Caco-2 (cell line): ENCODE measurements at places on chromosomes 7 and 10.

GRCh38 chr10:101940916-101941315 lies 97.3 kb upstream of the KCNIP2 start:
- H3K36me3 ChIP-seq, result no peaks in the 10 kb centered on the region; the same call in 1 of the 2 replicates
- DNase-seq, result no peak
- no peak overlapping the region for H3K4me3 ChIP-seq
- H3K27me3 ChIP-seq, result no peaks in the 10 kb centered on the region

DNA sequence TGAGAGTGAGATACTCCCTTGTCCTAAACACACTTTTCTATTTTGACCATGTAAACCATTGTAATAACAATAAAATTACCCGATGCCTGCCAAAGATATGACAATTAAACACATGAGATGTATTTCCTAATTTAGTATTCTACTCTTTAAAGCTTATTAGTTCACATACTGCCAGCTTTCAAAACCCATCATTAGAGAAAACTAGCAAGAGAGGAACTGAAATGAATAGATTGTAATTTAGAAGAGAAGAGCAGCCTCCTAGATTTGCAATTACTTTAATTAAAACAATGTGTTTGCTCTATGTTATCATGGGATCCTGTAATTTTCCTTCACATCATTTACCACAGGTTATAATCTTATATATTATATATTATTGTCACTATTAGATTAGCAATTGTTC lies 428.2 kb downstream of the THSD7A start:
- no peaks in the 10 kb centered on the region for H3K4me1 ChIP-seq
- no peaks in the 10 kb centered on the region for H3K36me3 ChIP-seq
- no peak overlapping the region for H3K27ac ChIP-seq
- H3K27me3 ChIP-seq, result no peaks in the 10 kb centered on the region
- H3K4me3 ChIP-seq, result no peak overlapping the region

GRCh38 chr7:106068538-106068961 lies 43.6 kb downstream of the SYPL1 start:
- no peak overlapping the region for H3K27ac ChIP-seq
- no peak overlapping the region for H3K4me3 ChIP-seq
- H3K27me3 ChIP-seq, result no peaks in the 10 kb centered on the region
- no peak for DNase-seq

DNA sequence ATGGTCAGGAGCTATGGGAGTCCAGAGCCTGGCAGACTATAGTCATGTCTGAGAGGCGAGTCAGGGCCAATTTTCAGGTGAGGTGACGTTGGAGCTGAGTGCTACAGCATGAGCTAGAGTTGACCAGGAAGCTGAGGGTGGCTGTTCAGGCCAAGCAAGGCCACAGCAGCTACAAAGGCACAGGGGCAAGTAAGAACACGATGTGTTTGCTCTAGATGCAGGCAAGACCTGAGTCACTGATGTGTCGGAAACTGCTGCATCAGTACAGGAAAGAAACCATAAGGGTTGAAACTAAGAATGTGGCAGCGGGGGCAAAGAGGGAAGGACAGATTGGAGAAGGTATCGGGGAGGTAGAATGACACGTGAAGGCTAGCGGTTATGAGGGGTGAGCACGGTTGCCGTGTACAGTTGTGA lies 11.8 kb upstream of the RRP12 start:
- H3K27ac ChIP-seq, result no peak overlapping the region
- no peak for DNase-seq
- no peaks in the 10 kb centered on the region for H3K36me3 ChIP-seq
- H3K4me1 ChIP-seq, result peaks cover 12% of the 10 kb centered on the region

DNA sequence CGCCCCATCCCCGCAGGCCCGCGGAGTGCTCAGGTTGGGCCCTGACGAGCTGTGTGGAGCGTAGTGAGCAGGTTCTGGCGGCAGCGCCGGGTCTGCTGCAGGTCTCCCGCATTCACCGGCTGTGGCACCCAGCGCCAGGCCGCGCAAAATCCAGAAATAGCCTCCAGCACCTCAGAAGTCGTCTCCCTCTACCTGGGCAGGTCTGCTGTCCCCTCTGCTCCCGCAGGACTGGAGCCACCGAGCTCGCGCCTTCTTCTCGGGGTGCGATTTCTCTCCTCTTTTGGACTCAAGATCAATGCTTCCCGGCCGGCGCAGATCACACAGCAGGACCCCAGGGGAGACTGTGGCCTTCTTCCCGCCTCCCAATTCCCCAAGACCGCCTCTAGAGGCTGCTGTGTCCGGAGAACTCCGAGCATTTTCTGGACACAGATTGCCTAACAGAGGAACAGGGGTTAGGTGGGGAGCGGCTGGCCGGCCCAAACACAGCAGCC lies 8.4 kb downstream of the TLX1 start:
- H3K27me3 ChIP-seq, result no peaks in the 10 kb centered on the region
- peak overlapping the region; percentile 40 for H3K4me3 ChIP-seq
- no peak overlapping the region for H3K27ac ChIP-seq
- peaks cover 19% of the 10 kb centered on the region for H3K4me1 ChIP-seq

- DNase-seq, result no peak
- no peak overlapping the region for H3K4me3 ChIP-seq
- no peaks in the 10 kb centered on the region for H3K36me3 ChIP-seq
- H3K4me1 ChIP-seq, result 0 out of 2 replicates have a peak, but pooled peaks cover 7% of the 10 kb centered on the region
Observed at GRCh38 chr7:23018750-23019149, 4.8 kb upstream of the HYCC1 start.

DNA sequence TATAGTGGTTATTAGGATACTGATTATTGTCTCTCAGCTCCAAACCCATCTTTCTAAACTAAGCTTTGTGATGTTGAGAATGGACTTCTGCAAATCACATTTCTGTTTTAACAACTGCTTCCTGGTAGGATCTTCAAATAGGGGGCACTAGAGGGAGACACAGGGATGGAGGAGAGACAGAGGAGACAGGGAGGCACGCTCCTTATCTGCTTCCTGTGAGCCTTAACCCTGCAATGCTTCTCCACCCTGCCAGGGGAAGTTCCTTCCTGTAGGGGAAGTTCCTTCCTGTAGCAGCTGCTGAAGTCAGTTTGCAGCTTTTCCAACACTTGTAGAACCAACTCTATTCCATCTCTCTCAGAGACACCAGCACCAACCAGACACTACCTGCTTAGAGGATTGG lies 847.2 kb downstream of the CCSER2 start:
- no peaks in the 10 kb centered on the region for H3K36me3 ChIP-seq
- H3K4me3 ChIP-seq, result no peak overlapping the region
- no peaks in the 10 kb centered on the region; the same call in 1 of the 2 replicates for H3K27me3 ChIP-seq
- H3K27ac ChIP-seq, result no peak overlapping the region
- no peaks in the 10 kb centered on the region for H3K4me1 ChIP-seq

GRCh38 chr7:119482209-119482608 lies 790.8 kb upstream of the KCND2 start:
- H3K4me3 ChIP-seq, result no peak overlapping the region
- H3K27ac ChIP-seq, result no peak overlapping the region

- no peak overlapping the region for H3K4me3 ChIP-seq
- no peak overlapping the region for H3K27ac ChIP-seq
- H3K27me3 ChIP-seq, result no peaks in the 10 kb centered on the region
- no peaks in the 10 kb centered on the region for H3K36me3 ChIP-seq
- no peak for DNase-seq
- no peaks in the 10 kb centered on the region for H3K4me1 ChIP-seq
Observed at GRCh38 chr7:129084801-129085551, 30.1 kb upstream of the TNPO3 start.

DNA sequence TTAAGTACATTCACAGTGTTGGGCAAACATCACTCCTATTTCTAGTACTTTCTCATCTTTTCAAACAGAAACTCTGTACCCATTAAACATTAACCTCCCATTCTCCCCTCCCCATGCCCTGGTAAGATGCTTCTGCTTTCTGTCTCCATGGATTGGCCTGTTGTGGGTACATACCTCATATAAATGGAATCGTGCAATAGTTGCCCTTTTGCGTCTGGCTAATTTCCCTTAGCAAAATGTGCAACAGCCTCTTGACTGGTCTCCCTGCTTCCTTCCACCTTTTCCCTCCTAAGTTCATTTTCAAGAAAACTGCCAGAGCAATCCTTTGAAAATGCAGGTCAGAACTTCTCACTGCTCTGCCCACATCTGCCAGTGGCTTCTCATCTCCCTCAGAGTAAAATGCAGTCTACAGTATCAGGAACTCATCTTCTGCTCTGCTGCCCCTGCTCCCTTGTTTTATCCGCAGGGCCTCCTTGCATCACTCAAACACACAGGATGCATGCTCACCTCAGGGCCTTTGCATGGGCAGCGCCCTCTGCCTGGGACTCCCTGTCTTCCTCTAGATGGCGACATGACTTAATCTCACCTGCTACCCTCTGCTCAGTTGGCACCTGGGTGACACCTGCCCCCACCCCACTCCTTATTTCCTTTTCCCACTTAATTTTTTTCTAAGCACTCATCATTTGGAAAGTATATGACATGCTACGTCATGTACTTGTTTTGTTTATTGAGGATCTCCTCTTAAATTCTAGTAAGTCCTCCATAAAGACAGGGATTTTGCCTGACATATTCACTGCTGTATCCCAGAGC lies 44.3 kb upstream of the ECHDC3 start:
- H3K27me3 ChIP-seq, result no peaks in the 10 kb centered on the region
- peaks cover 9% of the 10 kb centered on the region for H3K4me1 ChIP-seq
- no peak overlapping the region for H3K27ac ChIP-seq
- no peaks in the 10 kb centered on the region for H3K36me3 ChIP-seq
